ENCODE measurements at places on chromosomes 12 and 14.

- no peak for DNase-seq
Measured at GRCh38 chr12:26130728-26131127, 5.9 kb upstream of the BHLHE41 start.

GRCh38 chr14:34911209-34912150 lies 36.3 kb upstream of the BAZ1A start:
- peak; percentile 64 for DNase-seq

DNA sequence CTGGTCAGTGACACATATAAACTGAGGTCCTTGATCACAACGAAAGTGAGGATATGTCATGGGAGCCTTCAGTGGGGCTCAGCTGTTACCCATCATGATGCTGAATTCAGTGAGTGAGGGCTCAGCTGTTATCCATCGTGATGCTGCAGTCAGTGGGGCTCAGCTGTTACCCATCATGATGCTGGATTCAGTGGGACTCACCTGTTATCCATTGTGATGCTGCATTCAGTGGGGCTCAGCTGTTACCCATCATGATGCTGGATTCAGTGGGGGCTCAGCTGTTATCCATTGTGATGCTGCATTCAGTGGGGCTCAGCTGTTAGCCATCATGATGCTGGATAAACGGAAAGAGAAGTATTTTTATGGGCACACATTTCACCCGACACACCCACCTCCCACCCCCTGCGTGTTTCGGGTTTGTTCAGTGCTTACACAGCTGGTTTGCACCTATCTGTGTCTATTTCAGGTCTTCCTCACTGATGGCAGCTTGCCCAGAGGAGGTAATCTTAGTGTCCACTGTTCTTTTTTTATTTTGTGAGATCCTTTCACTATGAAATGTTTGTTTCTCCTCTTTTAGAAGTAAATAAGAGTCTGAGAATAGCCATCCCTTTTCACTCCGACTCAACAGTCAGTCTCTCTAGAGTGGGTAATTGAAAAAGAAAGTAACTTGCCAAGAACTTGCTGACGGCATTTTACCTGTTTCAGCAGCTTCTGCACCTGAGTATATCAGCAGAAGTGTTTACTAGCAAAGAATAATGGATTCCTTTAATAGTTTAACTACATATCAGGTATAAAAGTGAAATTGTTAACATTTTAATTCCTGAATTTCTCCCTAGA lies 183.0 kb downstream of the ERC1 start:
- DNase-seq = no peak

GRCh38 chr14:100028990-100029677 lies 36.1 kb upstream of the EVL start:
- peak; percentile 46 for DNase-seq

GRCh38 chr12:66399911-66400306 lies 97.6 kb downstream of the HELB start:
- DNase-seq = no peak

DNA sequence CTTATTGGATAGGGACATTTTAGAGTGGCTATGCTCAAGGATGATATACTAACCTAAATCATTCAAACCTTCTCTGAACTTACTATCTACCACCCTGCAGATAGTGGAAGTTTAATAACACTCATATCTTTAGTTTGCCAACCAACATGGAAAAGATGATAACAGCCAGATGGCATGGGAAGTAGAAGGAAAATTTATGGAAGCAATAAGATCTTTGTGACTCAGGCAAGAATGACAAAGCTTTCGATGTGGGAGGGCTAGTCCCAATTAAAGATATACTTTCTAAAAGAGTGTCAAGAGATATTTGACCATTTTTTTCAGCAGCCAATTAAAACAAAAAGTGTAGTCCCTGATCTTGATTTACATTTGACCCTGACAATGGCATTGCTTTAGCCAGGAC lies 631.7 kb downstream of the RPS29 start:
- DNase-seq = no peak

GRCh38 chr12:116818341-116818856 lies 62.8 kb downstream of the HRK start:
- DNase-seq = peak; percentile 54

DNA sequence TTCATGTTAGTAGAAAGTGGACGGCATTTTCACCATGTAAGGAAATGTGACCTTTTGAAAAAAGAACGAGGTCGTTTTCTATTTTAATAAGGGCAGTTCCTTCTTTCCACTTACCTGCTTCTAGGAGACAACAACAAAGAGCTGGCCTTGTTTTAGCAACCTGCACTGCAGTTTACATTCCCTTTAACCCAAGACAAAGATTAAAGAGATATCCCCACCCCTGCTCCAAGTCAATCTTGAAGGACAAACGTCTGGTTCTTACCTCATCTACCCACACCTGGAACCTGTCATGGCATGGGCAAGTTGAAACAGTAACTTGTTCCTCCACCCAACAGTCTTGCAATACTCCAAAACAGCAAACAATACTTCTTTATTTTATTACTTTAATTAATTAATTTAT lies 32.7 kb downstream of the ZCCHC8 start:
- no peak for DNase-seq

GRCh38 chr14:53409969-53410368 lies 256.8 kb upstream of the DDHD1 start:
- DNase-seq = peak; percentile 68

GRCh38 chr14:72965249-72965648 lies 39.0 kb downstream of the DCAF4 start:
- peak; percentile 54 for DNase-seq

DNA sequence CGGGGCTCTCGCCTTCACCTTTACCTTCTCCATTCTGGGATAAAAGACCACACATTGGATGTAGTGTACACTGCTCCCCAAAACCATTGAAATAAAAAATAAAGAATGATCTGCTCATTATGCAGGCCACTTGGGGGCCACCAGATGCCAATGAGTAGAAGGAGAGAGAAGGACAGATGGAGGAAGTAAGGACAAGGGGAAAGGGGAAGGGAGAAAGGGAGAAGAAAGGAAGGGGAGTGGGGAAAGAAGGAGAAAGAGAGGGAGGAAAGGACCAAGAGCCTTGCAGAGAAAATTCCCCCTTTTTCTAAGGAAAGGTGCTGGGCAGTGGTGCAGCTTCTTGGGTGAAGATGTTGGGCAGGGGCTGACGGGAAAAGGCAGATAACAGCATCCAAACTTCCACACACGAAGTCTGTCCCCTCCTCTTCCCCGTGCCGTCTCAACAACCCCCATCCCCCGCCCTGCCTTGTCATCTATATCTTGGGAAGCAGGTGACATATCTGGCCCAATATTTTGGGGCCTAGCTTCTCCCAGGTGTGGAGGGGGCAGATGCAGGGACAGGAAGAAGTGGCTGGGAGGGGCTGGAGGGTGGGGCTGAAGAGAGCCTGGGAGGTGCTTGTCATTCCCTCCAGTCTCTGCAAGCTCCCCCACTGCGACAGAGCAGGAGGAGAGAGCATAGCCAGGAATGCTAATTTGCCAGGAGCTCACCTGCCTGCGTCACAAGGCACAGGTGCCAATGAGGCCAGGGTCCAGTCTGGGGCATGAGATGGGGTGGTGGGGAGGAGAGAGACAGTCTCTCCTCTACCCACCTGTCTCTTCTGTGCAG lies 107.5 kb downstream of the SINHCAF start:
- no peak for DNase-seq

DNA sequence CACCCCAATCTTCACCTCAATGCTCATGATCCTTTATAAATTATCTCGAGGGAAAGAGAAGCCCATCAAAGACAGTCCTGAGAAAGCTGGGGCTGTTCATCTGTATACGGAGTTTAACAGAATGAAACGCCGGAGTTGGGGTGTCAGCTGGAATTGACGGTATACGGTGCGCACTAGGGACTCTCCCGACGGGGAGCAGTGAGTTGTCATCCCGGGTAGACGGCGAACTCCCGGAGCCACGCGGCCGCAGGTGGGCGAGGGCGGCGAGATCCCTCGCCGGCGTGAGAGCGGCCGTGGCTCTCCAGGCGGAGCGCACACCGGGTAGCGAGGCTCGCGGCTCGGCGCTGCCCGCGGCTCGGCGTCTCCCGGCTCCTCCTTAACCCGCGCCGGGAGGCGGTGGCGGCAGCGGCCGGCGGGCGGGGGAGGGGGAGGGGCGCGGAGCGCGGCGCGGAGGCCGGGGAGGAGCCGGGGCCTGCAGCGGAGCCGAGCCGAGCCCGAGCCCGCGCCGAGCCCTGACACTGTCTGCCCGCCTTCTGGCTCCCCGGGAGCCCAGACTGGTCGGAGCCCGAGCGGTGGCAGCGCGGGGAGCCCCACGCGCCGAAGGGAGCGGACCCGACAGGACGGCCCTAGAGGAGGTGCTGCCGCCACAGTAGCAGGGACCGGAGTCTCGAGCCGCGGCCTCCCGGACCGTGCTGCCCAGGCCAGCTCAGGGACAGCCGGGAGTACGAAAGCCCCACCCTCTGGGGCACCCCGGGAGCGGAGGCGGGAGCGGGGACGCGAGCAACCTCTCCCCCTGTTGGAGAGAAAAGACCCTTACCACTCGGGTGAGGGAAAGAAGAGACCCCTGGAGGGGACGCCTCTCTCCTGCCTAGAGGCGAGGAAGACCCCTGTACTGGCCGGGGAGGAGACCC lies at the start of gene FOXJ2:
Gene FOXJ2 (plus strand): TSS at position 475 of the 911 bp plus-strand sequence. CDS start 7,117 bp downstream, outside the sequence.
- DNase-seq = peak; percentile 87

- DNase-seq = no peak
Measured at GRCh38 chr12:49133590-49133989, 2.4 kb upstream of the TUBA1B start.

DNA sequence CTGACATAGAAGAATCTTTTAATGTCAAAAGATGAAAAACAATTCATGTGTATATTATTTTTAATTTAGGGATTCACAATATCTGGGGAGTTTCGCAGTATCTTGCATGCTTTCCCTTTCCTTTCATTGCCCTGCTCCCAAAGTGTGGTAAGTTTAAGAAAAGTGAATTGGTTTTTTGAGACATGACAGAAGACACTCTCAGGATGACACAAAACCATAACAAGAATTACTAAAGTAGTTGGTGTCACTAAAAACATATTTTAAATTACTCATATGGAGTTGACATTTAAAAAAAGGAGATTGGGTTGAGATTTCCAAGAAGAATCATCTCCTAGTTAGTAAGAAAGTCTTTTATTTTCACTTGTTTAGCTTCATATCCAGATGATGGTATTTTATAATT lies 5.1 kb upstream of the PCNX1 start:
- DNase-seq = no peak

DNA sequence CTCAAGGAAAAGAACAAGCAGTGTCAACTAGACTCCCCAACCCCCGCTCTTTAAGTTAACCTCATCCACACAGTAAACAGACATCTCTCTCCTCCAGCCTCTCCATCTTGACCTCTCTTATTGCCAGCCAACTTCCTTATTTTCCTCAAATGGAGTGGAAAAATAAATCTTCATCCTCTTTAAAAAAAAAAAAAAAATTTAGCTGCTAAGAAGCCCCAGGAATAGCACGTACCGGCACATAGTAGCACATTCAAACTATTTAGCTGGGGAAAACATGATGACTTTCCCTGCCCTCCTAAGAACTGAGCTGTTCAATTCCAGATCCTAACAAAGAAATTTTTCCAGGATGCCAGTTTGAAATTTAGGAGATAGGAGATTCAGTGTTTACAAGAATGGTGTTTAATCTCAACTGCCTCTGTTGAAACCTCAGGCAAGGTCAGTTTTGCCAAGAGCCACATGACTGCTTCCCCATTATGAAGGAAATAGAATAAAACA lies 90.8 kb downstream of the EPS8 start:
- DNase-seq = no peak

GRCh38 chr12:51593539-51593938 lies 2.5 kb downstream of the SCN8A start:
- DNase-seq = peak; percentile 79

- DNase-seq = peak; percentile 74
Measured at GRCh38 chr12:50166799-50167048, 445 bp downstream of the CERS5 start.

DNA sequence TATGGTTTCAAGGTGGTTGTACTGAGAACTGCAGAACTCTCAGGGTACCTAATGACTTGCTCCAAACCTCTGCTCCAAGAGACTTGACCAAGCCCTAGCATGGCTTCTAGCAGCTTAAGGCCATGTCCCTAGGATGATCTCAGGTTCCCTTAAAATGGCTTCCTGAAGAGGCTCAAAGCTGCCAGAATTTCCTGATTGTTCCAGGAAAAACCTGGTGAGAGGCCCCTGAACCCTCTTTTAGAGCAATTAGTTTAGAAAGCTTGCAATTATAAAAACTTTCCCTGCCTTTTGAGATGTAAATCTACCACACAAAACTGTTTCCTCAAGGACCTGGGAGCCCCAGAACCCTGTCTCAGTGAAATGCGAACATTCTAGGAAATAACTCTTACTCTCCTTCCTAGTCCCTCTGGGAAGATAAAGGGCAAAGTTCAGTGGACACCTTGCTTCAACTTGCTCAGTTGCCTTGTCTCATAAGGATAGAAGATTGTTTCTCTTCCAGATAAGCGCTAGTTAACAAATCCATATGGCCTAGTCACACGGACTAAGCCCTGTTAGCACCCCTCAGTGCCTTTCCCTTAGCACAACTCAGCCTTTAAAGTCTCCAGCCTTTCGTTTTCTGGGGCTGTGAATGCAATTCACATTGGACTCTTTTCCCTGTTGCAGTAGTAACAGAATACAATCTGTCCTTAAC lies 2.5 kb downstream of the CMAS start:
- DNase-seq = no peak

GRCh38 chr14:106419376-106419965 lies 893.1 kb downstream of the TMEM121 start:
- DNase-seq = no peak

DNA sequence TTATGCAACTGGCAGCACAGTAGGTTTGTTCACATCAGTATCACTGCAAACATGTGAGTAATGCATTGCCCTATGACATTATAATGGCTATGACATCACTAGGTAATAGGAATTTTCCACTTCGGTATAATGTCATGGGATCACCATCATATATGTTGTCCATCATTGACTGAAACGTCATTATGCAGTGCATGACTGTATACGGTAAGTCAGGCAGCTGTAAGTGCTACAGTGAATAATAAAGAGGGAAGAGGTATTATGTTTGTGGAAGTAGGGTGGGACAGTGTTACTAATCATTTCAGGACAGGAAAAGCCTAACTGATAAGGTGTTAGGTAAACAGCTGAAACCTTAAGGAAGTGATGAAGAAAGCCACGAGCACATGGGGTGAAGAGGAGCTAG lies 68.1 kb downstream of the ANO4 start:
- no peak for DNase-seq

GRCh38 chr14:101529079-101529478 lies 32.2 kb upstream of the DIO3 start:
- no peak for DNase-seq
